ENCODE measurements at places on chromosomes 7 and 10.

DNA sequence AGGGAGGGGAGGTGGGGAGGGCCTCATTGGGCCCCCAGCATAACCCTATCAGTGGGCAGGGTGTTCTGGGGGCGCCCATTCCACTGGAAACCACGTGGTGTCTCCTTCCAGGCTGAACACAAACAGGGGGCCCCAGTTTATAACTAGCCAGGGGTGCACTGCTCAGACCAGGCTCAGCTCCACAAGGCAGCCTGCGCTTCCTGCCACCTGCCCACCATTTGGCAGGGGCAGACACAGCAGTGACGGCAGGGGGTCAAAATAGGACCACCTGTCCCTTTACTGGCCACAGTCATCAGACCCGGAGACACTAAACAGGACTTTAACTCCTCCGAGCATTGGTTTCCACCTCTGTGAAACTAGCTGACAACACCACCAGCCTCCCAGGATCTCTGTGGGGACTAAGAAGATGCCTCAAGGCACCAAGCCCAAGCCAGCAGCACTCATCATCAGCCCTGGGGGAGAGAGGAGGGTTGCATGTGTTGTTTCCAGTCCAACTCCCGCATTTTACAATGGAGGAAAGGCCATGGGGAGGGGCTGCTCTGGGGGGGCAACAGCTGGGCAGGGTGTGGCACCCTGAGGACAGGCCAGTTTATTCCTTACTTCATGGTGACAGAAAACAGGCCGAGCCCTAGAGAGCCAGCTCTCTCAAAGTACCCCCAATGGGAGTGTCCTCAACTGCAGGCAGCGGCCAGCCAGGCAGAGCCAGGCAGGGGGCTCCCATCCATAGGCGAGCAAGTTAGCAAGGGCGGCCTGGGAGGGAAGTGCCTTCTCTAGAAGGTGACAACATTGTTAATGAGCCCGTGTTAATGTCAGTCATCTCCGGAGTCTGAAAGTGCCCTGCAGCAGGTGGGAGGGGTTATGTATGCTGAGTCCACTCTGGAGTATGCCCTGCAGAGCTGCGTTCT lies 127.6 kb downstream of the TNS3 start:
- no peak for DNase-seq

DNA sequence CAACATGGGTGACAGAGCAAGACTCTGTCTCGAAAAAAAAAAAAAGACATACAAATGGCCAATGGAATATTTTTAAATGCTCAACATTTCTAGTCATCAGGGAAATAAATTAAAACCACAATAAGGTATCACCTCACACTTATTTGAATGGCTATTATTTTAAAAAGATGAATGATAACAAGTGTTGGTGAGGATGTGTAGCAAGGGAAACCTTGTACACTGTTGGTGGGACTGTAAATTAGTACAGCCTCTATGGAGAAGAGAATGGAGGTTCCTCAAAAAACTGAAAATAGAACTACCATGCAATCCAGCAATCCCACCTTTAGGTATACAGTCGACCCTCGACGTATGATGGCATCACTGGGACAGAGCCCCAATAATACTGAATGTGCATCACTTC lies 65.4 kb upstream of the DIP2C start:
- no peak for DNase-seq

DNA sequence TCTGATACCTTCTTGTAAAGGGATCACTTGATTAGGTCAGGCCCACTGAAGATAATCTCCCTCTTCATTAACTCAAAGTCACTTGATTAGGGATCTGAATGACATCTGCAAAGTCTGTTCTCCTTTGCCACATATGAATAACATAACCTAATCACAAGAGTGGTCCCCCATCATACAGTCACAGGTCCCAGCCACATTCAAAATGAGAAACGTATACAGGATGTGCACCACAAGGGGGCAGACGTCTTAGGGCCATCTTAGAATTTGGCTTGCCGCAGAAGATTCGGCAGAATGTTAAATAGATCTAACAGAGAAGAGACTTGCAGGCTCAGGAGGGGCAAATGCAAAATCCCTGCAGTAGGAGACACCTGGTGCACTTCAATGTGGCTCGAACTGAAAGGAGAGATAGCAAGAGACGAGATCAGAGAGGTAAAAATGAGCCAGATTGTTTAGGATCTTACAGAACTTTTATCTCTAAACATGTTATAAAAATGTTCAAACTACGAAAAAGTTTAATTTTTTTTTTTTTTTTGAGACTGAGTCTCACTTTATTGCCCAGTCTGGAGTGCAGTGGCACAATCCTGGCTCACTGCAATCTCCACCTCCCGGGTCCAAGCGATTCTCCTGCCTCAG lies 10.4 kb upstream of the SMC3 start:
- peak; percentile 75 for DNase-seq

DNA sequence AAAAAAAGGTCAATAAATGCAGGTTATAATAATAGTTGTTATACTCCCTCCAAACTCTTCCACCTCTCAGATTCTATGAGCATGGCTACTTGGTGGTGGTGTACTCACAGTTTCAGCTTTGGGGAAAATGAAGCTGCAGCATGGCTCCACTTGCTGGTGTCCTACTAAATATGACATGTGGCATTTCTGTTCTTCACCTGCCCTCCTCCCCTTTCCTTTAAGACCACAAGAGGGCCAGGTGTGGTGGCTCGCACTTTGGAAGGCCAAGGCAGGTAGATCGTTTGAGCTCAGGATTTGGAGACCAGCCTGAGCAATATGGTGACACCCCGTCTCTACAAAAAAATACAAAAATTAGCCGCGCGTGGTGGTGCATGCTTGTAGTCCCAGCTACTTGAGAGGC lies 101.1 kb downstream of the SLC37A3 start:
- peak; percentile 9 for DNase-seq

GRCh38 chr7:104956753-104957450 lies 57.1 kb upstream of the KMT2E start:
- peak; percentile 63 for DNase-seq

GRCh38 chr10:80154978-80155695 lies 22.6 kb downstream of the PLAC9 start:
- DNase-seq: no peak

DNA sequence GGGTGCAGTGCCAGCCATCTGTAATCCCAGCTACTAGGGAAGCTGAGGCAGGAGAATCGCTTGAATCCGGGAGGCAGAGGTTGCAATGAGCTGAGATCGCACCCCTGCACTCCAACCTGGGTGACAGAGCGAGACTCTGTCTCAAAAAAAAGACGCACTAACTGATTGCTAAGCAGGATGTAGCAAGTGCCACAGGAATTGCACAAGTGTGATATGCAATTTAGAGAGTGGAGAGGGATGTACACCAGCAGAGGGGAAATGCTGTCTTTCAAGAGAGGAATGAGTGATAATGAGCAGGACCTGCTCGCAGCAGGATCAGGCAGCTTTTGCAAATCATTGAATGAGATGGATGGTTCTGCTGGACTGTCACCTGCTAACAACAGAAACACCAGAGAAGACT lies 13.3 kb upstream of the SLC16A12 start:
- no peak for DNase-seq

DNA sequence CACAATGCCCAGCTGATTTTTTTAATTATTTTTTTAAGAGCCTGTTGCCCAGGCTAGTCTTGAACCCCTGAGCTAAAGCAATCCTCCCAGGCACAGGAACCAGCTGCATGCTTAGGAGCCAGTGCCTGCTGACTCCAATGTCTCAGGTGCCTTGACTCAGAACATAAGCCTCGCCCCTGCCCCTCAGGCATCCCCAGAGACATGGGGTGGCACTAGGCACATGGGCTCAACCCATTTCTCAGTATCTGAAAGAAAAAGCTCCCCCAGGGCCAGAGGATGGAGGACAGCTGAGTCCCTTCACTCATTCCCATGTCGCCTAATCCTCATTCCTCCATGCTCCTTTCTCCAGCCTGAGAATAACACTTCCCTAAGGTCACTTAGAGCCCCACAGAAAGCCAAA lies 39.1 kb downstream of the KCNH2 start:
- DNase-seq: no peak

DNA sequence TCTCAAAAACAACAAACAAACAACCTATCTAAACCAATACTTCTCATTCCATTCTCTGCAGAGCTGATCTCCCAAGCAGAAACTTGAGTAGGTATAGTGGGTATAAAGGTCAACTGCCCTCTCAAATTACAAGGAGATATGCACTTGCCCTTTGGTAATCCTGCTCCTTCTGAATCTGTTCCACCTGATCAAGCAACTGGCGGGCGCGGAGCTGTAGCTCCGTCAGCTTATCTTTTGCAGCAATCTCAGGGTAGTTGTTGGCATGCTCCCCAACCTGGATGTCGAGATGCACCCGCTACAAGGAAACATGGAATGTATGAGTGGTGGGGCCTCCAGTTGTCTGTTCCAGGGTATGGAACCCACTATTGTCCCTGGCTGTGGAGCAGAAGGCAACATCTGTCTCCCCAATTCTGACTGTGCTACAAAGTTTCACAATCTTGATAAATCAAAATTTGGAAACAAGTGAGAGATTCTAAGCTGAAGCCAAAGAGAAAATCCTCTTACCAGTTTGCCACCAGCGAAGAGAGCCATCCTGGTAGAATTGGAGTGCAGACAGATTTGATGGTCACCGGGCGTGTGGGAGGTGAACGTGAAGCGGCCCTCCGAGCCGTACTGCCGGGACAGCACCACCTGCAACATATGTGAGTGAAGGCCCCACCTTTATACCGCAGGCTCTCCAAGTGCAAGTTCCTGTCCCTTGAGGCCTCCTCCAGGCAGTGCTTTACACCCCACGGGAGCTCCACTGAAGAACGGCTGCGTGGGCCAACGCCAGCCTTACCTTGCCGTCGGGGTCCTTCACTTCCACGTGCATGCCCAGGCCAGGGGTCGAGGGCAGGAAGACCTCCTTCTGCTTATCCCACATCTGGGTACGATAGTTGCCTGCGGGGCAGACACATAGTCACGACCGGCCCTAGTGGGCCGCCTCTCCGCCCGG lies 819 bp downstream of the TMED4 start:
- peak; percentile 62 for DNase-seq

DNA sequence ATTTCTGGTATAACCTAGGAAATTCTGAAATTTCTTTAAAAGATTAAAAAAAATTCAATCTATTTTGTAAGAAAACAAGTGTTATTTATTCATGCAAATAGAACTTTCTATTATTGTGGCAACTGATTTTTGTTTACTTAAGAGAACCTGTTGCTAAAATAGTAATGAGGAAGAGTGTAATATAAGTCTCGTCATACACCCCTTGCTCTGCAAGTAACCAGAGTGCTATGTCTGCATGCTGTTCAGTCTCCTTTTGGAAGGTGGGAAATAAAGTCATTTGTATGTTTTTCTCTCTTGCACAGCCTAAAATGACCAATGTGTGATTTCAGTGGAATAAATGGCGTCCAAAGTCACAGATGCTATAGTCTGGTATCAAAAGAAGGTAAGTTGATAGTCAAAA lies 41.3 kb downstream of the PHTF2 start:
- no peak for DNase-seq

GRCh38 chr7:118280319-118281012 lies 56.0 kb downstream of the ANKRD7 start:
- no peak for DNase-seq

All from CD4-positive, alpha-beta T cell treated with Interleukin-21 for 1 hour (primary cell).